ENCODE measurements at places on chromosomes 2 and 18.

- no peak for DNase-seq
Measured at GRCh38 chr2:138531913-138532312, 30.3 kb downstream of the SPOPL start.

DNA sequence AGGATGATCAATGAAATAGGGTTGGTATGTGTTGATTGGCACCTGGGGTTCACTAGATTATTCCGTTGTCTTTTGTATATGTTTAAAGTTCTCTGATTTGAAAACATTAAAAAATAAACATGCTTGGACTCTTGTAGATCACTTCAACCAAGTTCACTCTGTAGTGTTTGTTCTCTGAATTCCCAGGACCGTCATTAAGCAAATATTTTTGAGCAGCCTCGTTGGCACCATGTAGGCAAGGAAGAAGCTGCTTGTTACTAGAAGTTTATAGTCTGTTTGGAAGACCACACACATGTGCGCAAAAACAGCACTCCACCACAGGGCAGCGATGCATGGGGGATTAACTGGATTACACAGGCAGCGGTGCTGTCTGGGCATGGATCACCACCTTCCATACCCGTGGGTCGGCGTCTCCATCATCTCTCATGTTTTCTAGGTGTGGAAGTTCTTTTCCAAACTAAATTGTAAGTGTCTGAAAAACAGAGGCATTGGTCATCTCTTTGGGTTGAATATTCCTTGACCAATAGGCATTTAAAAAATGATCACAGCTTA, 212.2 kb downstream of the FHOD3 start:
- DNase-seq: no peak

GRCh38 chr2:75523313-75524275, 37.1 kb downstream of the EVA1A start:
- no peak for DNase-seq

DNA sequence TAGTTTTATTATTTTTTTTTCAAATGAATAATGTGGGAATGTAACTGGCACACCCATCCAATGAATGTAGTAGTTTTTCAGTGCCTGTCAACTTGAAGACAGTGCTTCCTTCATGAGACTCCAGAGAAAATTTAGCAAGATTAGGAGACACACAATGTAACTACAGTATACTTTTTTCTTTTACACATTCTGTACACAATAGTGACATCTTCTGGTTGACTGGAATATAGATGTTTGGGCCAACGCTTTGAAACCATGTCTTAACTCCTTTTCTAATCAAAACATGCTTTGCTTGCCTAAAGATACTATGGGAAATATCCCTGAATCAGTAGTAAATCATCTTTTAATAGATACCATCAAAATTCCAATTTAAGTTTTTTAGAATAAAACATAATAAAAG, 229.5 kb upstream of the ZC3H15 start:
- no peak for DNase-seq

GRCh38 chr2:120863661-120864320, 128.1 kb downstream of the GLI2 start:
- DNase-seq: no peak

DNA sequence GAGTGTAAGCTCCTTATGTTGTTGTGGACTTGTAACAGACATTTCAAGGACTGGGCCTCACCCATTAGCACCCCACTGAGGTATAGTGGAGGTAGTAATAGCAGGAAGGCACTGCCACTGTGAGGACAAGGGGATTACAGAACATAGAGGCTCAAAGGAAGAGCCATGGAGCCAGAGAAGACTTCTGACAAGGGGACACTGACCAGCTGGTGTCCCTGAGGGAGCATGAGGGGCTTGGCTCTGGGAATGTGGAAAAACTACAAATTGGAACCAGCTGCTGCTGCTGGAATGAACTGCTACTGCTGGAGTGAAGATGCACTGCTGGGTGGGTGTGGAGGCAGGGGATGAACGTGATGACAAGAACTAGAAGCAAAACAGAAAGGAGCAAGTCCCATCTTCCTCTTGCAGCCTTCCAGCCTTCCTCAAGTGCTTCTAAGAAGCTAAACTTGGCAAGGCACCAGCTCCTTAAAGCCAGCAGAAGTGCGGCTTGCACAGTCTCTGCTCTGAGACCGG, 167.3 kb upstream of the NOSTRIN start:
- no peak for DNase-seq

- DNase-seq: no peak
Measured at GRCh38 chr18:27491772-27492171, 306.7 kb upstream of the CHST9 start.

GRCh38 chr2:202204855-202205254, 33.5 kb downstream of the SUMO1 start:
- no peak for DNase-seq

GRCh38 chr2:44016282-44016681, 20.5 kb upstream of the LRPPRC start:
- DNase-seq: no peak

DNA sequence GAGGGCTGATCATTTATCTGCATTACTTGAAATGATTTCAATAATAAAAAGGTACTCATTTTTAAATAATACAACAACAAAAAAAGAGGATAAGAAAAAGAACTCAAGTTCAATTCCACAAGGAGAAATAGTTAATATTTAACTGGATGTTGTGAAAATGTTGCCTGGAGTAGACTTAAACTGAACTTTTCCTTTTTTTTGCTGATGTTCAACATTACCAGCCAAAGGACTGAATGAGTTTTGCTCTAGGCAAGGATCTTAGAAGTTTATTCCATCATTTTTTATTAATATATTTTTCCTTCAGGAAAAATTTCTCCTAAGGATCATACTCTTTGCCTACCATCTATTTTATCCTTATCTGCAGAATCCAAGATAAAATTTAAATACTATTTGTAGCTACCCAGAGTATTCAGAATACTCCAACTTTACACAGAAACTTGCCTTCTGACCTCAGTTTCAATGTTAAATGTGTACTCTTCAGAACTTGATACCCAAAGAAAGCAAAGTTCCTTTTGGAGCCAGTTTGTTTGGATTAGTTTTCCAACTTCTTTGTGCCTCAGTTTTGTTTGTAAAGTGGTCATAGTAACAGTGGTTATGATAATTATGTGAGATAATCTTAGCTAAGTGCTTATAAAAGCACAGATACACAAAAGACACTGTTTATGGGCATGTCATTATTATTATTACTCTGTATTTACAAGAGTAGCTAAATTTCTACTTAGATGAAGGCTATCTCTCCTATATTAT, 12.8 kb downstream of the CKAP2L start:
- DNase-seq: no peak

GRCh38 chr2:190119257-190119656, 56.7 kb upstream of the MSTN start:
- no peak for DNase-seq

GRCh38 chr2:68103709-68104055, 40.9 kb upstream of the C1D start:
- DNase-seq: no peak

DNA sequence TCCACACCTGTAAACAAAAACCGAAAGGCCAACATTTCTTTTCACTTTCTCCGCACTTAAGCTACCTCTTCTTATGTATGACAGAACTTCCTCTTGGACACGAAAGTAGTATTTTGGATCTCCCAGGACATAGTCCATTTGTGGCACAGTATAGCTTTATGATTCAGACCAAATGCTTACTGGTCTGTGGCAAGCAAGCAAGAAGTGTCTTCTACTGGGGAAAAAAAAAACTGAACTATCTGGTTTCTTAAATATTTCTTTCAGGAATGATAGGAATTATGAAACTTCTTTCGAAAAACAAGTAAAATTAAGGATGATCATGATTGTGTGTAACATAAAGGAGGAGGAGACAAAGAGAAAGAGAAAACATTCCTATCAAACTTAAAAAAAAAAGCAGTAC, 33.6 kb downstream of the SRBD1 start:
- no peak for DNase-seq

DNA sequence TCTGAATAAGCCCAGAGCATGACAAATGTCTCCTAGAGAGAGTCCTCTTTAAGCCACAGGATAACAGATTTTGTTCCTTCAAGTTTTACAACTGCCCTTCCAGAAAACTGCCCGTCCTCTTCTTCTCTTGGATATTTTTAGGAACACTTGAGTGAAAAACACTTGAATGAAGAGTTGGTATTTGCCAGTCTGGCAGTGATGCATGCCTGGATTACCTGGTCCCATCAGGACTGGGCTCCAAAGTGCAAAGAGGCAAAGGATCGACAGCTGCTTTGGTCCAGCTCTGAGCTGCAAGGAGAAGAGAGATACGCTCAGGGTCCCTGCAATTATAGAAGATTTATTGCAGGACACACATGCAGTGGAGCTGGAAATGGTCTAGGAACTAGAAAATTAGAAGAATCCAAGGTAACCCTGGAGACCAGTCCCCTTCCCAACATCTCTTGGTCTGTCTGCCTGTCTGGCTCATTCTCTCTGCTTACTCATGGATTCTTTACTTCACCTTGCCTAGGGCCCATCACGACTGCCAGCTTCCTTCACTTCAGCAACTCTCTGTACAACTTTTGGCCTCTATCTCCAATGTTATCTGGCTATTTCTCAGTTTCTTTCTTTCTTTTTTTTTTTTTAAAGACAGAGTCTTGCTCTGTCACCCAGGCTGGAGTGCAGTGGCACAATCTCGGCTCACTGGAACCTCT, 112.1 kb upstream of the SIX2 start:
- no peak for DNase-seq
